Naive B cell (primary cell): ENCODE measurements at places on chromosomes 5 and 9.

DNA sequence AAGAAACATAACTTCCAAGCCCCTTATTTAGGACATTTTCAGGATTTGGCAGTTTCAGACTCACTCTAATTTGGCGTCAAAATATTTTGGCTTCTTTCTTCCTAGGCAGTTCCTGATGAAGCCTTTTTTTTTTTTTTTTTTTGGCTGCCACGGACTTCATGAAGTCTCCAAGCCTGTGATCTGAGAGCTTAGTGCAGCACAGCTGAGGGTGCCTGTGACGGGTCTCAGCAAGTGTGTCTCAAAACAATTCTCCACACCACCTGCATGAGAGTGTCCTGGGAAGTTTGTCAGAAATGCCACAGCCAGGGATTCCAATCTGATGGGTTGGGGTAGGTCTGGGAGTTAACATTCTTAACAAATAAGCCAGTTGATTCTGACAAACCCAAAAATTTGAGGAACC, 6.0 kb upstream of the ESM1 start:
- H3K4me1 ChIP-seq: no peaks in the 10 kb centered on the region
- H3K27ac ChIP-seq: no peak overlapping the region
- no peak overlapping the region for H3K4me3 ChIP-seq
- H3K27me3 ChIP-seq: no peaks in the 10 kb centered on the region

GRCh38 chr9:75866273-75866871, 24.1 kb upstream of the PCSK5 start:
- H3K27me3 ChIP-seq: peaks cover 34% of the 10 kb centered on the region
- no peaks in the 10 kb centered on the region for H3K4me1 ChIP-seq

DNA sequence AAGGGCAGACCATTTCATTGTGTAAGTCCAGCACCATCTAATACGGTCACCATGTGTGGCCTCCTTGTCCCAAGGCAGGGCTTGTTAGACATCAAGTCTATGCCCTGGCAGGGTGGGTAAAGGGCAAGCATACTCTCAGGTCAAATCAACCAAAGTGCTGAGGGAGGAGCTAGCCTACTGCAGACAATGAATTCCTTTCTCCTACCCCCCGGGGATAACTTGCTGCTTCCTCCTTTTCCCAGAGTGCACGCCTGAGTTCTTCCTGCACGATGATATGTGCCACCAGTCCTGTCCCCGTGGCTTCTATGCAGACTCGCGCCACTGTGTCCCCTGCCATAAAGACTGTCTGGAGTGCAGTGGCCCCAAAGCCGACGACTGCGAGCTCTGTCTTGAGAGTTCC, 71.4 kb downstream of the RFK start:
- H3K27me3 ChIP-seq: peaks cover 25% of the 10 kb centered on the region
- H3K4me1 ChIP-seq: no peaks in the 10 kb centered on the region
- no peaks in the 10 kb centered on the region for H3K36me3 ChIP-seq
- no peak overlapping the region for H3K4me3 ChIP-seq

DNA sequence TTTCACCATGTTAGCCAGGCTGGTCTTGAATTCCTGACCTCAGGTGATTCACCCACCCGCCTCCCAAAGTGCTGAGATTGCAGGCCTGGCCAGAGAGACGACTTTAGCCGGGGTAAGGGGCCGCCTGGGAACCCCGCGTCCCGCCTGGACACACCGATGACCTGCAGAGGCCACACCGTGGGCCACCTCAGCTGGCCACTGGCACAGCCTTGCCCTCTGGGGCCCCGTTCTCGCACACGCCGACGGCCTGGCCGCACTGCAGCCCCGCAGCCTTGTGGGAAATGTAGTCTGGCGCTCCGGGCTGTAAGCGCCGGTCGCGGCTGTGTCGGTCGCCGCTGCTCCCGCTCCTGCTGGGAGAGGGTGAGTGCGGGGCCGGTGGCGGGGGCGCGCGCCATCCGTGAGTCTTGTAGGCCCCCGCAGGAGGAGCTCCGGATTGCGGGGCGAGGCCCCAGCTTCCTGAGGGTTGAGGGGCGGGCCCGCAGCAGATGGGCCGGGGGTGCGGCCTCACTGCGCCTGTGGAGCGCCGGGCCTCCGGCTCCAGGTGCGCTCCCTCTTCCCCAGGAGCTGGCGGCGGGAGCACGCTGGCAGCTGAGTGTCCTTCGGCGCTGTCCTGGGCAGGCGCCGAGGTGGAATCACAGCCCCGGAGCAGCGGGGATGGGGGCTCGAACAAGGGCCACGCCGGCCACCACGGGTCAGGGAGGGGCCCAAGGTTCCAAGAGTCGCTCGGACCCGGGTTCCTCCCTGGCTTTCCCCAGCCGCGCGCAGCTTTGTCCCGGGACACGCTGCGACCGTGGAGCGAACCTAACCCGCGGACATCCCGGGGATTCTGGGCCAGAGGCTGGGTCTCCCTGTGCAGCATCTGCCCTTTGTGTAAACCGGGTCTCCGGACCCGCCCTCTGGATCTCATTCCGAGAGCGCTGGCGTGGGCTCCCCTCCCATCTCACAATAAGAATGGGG, at the start of gene ZFP2:
Gene ZFP2 (plus strand): TSS at position 299 of the 957 bp plus-strand sequence. CDS start 35,401 bp downstream, outside the sequence.
- no peaks in the 10 kb centered on the region for H3K36me3 ChIP-seq
- peak within 1 kb of the TSS; percentile 88 for H3K4me3 ChIP-seq
- peak within 1 kb of the TSS; percentile 71 for H3K27ac ChIP-seq
- H3K27me3 ChIP-seq: no peaks in the 10 kb centered on the region
- peak; percentile 43 for DNase-seq

- no peak for DNase-seq
- H3K27me3 ChIP-seq: peaks cover 89% of the 10 kb centered on the region
- no peak overlapping the region for H3K4me3 ChIP-seq
- no peak overlapping the region for H3K27ac ChIP-seq
- no peaks in the 10 kb centered on the region for H3K36me3 ChIP-seq
Measured at GRCh38 chr9:34558919-34559623, 30.5 kb downstream of the CNTFR start.

GRCh38 chr5:42858031-42858643, 46.4 kb upstream of the SELENOP start:
- DNase-seq: no peak
- no peaks in the 10 kb centered on the region for H3K4me1 ChIP-seq
- no peak overlapping the region for H3K27ac ChIP-seq
- no peaks in the 10 kb centered on the region for H3K36me3 ChIP-seq
- peaks cover 24% of the 10 kb centered on the region for H3K27me3 ChIP-seq

- peak; percentile 52 for DNase-seq
- no peaks in the 10 kb centered on the region for H3K27me3 ChIP-seq
- no peak overlapping the region for H3K27ac ChIP-seq
- no peaks in the 10 kb centered on the region for H3K36me3 ChIP-seq
- no peak overlapping the region for H3K4me3 ChIP-seq
Measured at GRCh38 chr9:68685770-68686169, 19.3 kb upstream of the PIP5K1B start.
